ENCODE measurements at places on chromosomes 3 and 15.

- DNase-seq: no peak
These were observed 44.6 kb upstream of the NEDD4 start for GRCh38 chr15:56038015-56038414.

DNA sequence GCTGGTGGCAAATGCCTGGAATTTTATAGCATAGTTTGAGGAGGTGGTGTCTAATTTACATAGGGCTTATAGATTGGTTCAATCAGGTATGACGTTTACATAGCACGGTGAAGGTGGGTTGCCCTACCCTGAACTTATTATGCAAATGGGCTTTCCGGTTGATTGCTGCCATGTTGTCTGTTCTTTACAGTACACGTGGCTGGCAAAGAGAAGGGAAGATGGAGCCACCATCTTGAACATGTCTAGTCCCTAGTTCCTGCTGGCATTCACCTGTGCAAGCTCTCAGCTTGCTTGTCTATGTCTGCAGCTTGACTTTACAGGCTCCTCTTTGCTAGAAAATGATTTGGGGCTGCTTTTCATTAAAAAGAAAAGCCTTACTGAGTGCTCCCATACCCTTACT is 14.0 kb upstream of the STAC start:
- no peak for DNase-seq

DNA sequence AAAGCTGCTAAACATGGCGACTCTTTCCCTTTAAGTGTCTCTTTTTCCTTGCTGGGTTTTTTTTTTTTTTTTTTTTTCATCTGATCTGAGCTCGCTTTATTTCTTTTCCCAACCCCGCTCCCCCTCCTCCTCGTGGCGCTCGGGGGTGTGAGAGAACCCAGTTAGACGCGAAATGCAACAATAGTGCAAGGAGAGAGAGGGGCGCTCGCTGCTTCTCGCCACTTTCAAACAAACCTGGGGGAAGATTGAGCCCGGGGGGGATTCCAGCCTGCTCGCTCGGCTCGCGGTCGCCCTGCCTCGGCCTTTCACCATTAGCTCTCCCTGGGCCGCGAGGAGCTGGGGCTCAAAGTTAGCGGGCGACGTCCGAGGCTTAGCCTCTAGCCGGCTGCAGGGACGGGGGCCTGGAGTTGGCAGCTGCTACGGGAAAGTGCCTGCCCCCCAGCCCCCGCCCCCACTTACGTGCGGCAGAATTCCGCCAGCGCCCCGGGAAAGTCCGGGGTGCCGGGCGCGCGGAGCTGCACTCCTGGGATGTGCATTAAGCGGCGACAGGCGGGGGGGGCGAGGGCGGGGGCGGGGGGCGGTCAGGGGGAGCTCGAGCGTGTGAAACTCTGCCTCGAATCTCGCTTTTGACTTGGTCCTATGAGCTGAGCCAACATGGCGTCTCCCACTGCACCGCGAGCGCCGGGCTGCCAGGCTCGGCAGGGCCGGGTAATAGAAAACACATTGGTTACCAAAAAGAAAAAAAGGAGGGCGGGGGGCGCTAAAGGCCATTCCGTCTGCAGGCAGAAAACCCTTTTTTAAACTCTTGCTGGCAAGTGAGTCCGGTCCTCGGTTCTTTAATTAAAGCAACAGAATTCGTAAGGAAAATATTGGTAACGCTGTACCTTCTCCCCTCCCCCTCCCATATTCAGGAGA is 10.4 kb downstream of the NR2F2 start:
- no peak for DNase-seq

DNA sequence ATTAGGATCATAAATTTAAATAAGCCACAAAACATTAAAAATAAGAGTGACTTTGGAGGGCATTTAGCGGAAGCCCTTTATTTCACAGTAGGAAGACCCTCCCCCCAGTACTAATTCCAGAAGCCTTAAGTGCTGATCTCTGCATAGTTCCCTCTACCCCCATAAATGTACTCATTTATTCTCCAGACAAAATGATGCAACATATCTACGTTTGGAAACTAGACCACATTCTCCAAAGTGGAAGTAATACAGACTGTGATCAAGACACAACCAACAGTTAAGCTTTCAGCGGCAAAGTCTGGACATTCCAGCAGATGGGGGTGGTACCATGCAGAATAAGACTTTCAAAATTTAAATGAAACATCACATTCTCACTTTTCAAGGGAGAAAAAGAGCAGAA is 44.8 kb upstream of the RPS17 start:
- DNase-seq: no peak

Data from SHP77 treated with DMSO at 0.1 percent for 48 hours (cell line).